Glomerular endothelial cell (primary cell): ENCODE measurements at places on chromosomes 4 and X. TPM values are rescaled to one million over a fixed set of nuclear protein-coding genes. Genes with fewer than 3 reads are reported as not detected.

GRCh38 chr4:4687935-4688727 is 146.3 kb upstream of the STX18 start:
- no peak for DNase-seq

Gene TRIML2
- 9.0 and 9.6 TPM in 2 replicates for total RNA-seq

DNA sequence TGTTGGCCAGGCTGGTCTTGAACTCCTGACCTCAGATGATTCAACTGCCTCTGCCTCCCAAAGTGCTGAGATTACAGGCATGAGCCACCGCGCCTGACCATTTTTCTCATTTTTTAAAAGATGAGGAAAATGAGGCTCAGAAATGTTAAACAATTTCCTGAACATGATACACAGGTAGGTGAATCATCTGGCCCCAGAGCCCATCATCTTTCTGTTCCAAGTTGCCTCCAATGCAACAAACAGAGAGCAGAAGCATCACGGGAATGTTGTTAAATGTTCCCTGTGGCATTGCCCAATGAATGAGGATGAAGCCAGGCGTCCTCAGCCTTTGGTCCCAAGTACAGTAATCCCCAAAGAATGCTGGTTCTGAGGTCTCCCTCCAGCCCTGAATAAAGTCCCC is 31.3 kb upstream of the ANXA5 start:
- no peak for DNase-seq

Gene TMSB15C
- 3.5 and 13.8 TPM in 2 replicates for total RNA-seq

Gene SPANXB1
- total RNA-seq = not detected in 2 replicates

DNA sequence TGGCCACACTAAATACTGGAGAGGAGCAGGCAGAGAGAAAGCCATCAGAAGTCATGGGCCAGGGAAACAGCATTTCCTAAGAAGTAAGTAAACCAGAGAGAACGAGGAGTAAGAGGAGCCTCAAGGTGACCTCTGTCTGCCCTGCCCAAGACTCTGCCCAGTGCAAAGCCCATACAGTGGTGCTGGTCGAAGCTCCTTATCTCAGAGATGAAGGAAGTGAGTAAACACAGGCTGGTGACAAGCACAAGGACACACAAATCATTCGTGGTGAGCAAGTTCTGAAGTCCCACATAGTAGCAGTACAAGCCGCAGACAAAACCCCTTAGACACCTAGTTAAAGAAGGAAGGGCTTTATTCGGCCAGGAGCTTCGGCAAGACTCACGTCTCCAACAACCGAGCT is 62.7 kb downstream of the DCTD start:
- DNase-seq = no peak

- no peak for DNase-seq
These were observed 484.2 kb upstream of the HS3ST1 start for GRCh38 chr4:11912886-11913285.

Gene GDPD2
- total RNA-seq = not detected in 2 replicates

Gene C4orf51
- total RNA-seq = not detected in 2 replicates

Gene SLC38A5
- 2.6 and 8.3 TPM in 2 replicates for total RNA-seq

DNA sequence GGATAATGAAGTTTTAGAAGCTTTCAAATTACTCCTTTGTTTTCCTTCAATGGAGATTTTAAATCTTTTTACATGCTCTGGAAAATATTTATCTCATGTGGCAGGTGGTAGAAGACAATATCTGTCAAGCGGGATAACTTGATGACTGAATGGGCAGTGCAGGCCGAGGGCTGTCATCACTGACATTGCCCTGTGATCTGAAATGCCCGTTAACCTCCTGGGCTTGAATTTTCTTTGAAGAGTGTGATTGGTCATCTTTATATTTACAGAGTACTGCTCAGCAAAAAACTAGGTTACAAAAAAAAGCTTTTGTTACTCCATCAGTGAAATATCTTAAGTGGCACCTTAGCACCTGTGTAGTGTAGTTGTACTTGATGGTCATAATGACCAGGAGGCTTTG is 147.5 kb downstream of the GATB start:
- DNase-seq = no peak

Gene BTK
- not detected in 2 replicates for total RNA-seq

DNA sequence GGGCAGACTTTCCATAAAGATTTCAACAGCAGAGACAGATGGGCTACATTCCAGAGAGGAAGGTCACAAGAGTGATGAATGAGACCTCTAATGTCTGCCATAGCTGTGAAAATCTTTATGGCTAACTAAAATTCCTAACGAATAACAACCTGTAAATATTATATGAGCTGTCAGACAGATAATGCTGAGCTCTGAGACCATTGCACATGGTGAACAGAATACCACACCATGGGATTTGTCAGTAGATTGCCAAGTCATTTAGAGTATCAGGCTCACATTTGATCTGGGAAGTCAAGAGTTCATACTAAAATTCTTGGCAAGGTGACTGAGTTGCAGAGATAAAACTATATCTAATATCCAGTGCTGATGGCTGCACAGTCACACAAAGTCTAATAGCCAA is 259.2 kb upstream of the FTHL17 start:
- DNase-seq = no peak

DNA sequence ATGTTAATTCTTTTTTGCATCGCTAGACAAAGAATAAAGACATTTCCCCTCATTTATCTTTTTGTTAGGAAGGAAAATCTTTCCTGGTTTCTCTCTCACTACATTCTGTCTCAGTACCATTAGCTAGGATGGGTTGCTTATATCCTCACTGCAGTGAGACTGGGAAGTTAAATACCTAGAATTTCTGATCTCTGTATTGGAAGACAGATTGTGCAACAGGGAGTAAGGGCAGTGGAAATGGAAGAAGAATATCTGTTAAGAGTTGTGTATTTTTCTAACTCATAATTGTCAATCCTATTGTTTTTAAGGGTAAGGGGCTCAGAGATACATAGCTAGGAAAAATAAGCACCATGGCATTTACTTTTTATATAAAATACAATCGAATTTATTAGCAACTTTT is 19.6 kb downstream of the PTPN13 start:
- no peak for DNase-seq

DNA sequence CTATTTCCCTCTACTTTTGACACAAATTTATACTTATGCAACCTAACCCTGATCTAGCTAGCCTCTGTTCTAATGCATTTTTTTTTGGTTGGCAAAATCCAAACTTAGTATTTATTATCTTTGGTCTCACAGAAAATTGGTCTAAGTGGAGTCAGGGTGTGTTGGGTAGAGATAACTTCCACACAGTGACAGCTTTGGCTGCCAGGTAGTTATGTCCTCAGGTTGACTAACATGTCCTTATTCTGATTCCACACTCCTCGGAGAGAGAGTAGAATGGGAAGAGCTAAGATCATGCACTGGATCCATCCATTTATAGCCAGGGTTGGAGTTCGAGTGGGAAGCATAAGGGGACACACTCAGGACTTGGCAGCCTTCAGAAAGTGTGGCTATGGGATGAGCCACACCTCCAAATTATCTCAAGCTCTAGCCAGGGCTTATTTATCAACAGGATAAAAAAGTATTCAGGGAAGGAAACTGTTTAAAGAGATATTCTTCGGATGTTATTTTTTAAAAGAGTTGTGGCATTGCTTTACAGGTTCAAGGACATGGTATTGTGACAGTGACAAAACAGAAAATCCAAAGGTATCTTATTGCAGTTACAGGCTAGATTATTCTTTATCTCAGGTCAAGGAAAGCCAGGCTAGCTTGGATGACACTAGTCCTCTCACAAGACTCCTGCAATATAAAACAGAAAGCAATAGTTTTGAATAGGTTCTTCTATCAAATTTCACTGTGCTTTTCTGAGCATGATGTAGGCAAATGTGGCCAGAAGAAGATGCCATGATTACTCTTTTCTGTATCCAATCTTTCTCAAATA is 51.5 kb downstream of the NPY1R start:
- DNase-seq = no peak

DNA sequence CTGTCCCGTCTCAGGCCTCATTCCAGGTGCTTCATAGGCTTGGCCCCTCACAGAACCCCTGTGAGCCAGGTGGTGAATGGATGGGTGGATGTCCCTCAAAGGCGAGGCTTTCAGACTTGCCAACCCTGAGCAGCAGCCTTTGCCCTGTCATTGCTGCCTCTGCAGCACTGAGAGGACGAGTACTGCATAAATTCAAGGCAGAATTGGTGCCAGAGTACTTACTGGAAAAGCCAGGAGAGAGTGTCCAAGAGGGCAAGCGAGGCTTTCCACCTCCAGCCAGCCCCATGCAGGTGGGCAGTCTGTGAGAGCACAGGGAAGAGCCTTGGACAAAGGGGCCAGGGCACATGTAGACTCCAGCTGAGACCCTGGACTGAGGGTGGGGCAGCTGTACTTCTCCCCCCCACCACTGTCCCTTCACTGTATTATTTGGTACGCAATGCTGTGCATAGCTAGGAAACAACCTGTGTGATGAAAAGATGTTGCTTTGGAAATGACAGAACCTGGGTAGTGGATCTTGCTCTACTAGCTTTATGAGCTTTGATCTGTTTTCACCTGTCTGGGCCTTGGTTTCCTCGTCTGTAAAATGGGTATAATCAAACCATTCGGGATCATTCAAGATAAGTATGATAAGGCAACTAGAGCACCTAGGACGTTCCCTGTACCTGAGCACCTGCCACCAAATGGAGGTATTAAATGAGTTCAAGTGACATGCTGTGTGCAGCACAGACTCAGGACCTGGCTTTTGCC is 224.9 kb upstream of the PSAPL1 start:
- DNase-seq = no peak

- no peak for DNase-seq
These were observed 14.3 kb downstream of the RRAGB start for GRCh38 chrX:55731826-55732225.

DNA sequence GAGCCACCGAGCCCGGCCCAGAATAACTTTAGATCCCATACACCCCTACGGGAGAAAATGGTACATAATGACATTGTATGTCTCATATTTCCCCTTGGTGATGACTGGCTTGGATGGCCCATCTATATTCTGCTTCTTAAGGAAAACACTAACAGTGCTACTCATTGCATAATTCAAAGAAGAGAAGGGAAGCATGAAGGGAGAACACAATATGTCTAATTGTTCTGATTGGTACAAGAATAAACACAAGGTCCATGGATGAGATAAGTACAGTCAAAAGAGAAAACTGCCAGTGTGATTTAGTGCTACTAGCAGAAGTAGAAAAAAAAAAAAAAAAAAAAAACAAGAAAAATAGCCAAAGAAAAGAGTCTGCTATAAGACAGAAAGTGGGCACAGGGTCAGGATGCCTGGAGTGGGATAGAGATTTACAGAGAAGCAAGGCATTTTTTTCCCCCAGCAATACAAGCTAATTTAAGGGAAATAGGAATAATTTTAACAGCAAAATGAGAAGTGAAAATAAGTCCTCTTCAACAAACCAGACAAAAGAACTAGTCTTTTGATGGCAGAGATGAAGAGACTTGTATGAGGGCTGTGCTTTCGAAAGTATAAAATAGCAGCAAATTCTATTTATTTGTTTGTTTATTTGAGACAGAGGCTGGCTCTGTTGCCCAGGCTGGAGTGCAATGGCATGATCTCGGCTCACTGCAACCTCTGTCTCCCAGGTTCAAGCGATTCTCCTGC is 96.5 kb upstream of the MAP3K15 start:
- no peak for DNase-seq
